ENCODE measurements at places on chromosomes 7 and 10.
A peak's percentile ranks its signal among the peaks of the same experiment; 100 is the strongest.

- no peak for DNase-seq
These were observed 31.8 kb downstream of the PCLO start for GRCh38 chr7:83130623-83131545.

DNA sequence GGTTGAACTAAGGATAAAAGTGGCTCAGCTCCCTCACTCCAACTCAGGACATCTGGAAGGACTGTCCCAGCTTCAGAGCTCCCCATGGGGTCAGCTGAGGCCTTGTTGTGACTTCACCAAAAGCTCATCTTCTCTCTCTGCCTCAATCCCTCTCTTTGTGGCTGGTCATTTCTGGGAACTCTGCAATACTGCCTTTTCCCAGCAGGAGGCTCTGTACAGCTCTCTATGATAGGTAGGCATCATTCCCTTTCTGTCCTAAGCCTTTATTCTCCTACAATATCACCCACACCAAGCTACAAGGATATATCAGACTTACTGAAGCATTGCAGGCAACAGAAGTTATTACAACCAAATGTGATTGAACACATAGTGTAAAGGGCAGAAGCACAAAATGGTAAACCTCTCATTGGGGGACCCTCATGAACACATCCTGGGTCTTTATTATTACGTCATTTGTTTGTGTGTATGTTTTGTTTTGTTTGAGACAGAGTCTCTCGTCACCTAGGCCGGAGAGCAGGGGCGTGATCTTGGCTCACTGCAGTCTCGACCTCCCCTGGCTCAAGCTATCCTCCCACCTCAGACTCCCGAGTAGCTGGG lies 36.7 kb upstream of the PRPS1L1 start:
- DNase-seq, result no peak

DNA sequence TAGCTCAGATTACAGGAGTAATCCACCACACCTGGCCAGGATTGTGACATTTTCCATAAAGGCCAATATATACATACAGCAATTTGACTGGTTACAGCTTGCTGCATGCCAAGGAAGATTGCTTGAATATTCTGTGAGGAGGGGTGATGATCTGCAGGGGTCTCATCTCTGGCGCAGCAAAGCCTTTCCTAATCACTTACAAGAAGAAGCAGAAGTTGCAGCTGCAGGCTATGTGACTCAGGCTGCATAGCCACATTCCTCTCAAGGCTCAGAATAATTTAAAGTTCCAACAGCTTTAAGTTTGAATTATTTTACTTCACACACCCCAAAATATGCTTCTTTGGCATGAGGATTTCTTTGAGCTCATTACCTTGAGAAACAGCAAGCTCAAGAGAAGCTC lies 11.4 kb upstream of the RASGEF1A start:
- DNase-seq, result no peak

DNA sequence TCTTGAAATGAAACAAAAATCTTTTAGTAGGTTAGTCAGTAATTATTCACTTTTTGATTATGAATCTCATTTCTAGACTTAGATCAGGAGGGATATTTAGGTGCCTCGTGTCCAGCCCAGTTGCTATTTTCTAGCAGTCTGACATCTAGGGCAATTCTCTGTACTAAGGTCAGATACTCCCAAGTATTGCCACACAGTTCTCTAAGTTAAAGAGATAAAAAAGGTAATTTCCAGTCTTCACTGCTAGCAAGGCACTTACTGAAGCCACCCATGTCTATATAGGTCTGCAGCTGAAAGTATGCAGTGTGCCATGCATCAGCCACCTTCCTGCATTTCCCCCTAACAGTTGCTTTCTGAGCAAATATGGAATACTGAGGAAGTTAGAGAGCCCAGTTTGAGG lies 83.4 kb downstream of the PON1 start:
- no peak for DNase-seq

GRCh38 chr7:145360511-145361100 lies 524.8 kb upstream of the TPK1 start:
- no peak for DNase-seq

GRCh38 chr10:48439031-48439430 lies 132.6 kb downstream of the MAPK8 start:
- DNase-seq, result no peak

DNA sequence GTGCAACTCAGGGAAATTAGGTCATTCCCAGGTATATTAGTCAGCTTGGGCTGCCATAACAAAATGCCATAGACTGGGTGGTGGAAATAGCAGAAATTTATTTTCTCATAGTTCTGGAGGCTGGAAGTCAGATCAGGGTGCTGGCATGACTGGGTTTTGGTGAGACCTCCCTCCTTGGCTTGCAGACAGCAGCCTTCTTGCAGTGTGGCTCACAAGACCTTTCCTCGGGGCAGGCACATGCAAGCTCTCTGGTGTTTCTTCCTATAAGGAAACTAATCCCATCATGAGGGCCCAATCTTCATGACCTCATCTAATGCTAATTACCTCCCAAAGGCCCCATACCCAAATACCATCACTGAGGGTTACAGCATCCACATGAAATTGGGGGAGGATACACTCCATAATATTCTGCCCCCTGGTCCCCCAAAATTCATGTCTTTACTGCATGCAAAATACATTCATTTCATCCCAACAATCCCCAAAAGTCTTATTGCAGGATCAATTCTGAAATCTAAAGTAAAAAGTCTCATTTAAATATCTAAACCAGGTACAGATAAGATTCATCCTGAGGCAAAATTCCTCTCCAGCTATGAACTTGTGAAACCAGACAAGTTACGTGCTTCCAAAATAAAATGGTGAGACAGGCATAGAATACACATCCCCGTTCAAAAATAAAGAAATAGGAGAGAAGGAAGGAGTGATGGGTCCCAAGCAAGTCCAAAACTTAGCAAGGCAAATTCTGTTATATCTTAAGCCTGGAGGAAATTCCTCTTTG lies 17.4 kb upstream of the CBLL1 start:
- no peak for DNase-seq

DNA sequence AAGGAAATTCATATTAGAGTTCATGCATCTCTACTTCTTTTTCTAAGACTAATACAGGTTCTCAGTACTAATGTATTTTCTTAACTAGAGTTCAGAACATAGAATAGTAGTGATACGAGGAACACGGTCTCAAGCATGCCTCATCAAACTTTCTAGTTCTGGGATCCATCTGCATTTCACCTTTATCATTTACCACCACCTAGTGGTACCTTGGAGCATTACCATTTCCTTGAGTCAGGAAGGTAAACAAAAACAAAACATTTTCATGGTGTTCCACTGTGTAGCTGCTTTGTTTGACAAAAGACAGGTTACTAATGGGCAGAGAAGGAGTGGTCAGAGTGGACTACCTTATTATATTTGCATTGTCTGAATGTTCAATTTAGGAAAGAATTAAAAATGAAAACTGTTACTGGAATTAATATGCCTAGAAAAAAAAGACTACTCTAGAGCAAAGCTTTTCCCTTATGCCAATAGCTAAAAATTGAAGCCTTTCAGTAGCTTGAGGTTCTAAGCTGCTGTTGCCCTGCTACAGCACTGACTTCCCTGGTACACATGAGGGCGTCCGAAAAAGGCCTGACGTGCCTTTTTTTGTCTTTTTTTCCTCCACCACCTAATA lies 44.5 kb downstream of the STARD3NL start:
- DNase-seq, result peak; percentile 66

- DNase-seq, result no peak
These were observed 16.1 kb upstream of the PIK3CG start for GRCh38 chr7:106848851-106849442.

DNA sequence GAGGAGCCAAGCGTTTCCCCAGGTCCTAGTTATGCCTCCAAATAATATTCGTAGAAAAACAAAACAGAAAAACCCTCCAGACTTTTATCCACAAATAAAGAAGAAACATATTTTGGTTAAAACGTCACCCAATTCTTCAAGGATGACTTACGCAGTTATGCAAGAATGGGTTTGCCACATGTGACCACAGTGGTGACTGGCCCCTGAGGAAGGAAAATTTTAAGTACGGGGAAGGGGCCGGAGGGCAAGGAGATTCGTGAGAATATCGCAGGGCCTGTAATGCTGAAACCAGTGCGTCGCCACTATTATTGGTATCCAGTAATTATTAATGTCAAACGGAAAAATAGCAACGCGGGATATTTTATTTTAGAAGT lies 537 bp upstream of the MRPS24 start:
- DNase-seq, result no peak

DNA sequence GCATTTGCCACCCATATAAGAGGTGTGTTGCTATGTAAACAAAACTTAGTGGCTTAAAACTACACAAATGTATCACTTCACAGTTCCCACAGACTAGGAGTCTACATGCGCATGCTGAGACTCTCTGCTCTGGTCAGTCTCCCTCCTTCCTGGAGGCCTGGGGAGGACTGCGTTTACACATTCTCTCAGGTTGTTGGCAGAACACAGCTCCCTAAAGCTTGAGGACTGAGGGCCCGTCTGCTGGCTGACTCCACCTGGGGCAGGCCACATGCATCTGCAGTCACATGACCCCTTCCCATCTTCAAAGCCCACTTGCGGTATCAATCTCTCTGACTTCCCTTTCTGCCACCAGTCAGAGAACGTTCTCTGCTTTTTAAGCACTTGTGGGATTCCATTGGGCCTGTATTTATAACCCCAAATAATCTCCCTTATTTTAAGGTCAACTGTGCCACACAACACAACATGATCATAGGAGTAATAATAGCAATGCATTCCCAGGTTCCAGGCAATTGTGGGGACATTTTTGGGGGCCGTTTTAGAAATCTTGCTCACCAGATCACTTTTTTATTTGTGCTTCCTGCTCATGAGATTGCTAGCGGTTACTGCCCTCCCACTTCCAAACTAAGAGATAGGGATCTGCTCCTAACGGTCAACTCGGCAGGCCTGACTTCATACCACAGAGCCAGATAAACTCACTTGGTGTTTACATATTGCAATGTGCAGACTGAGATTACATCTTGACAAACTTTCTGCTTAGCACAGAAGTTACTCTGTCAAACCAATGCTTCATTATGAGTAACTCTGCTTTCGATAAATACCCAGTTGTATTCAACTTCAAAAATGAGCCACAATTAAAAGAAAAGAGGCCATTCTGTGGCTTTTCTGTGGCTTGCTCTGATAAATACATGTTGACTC lies 96.3 kb downstream of the ALOX5 start:
- DNase-seq, result no peak

GRCh38 chr7:120337308-120337907 lies 64.4 kb downstream of the KCND2 start:
- peak; percentile 12 for DNase-seq
